ENCODE measurements at places on chromosomes 6 and 20.

GRCh38 chr6:107235511-107235910, 120.2 kb upstream of the BEND3 start:
- no peak for DNase-seq

- DNase-seq: no peak
These were observed 23.4 kb downstream of the FAM217A start for GRCh38 chr6:4055420-4056041.

GRCh38 chr6:25085756-25086155, 150.0 kb upstream of the RIPOR2 start:
- DNase-seq: no peak

DNA sequence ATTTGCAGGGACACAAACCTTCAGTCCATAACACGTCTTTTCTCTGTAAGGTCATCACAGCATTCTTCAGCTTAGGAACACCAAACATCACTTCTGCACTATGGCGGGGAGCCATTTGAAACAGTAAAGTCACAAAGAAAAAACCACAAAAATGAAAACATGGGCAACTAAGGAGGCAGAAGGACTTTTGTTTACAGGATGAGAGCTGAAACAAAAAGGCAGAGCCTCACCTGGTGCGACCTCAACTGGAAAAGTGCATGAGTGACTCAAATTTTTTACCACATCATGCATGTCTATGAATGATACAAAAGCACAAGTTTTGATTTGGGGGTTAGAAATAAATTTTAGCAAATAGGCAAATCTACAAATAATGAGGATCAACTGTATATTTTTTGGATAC, 68.2 kb upstream of the TNFAIP3 start:
- no peak for DNase-seq

- DNase-seq: no peak
These were observed 1.4 kb downstream of the SLC12A5 start for GRCh38 chr20:46030284-46031013.

- DNase-seq: no peak
These were observed 55.2 kb upstream of the CITED2 start for GRCh38 chr6:139429580-139430145.

Measured in activated CD4-positive, alpha-beta T cell treated with anti-CD3 and anti-CD28 coated beads for 1 hour (primary cell).